CD4-positive, alpha-beta T cell treated with Interleukin-4 for 1 hour (primary cell): ENCODE measurements at places on chromosomes 12 and 14.

DNA sequence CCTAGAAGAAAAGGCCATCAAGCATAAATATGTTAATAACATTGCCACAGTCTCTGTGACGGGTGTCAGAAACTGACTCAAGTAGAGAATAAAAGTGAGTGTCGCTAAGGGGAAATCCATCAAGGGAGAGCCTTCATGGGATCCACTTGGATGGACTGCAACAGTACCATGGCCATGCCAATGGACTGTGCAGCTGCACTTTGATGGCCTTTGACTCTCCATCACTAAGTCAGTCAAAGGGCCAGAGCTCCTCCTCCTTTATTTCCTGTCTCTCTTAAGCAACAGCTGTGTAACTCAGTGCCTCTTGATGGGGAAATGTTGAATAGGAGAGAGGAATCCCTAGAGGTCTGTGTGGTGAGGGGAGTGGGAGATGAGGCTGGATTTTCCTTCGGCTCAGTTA lies 335.2 kb downstream of the BMP4 start:
- DNase-seq = no peak

- no peak for DNase-seq
These were observed 38.6 kb downstream of the SPTSSA start for GRCh38 chr14:34423445-34423844.

GRCh38 chr12:87259391-87259790 lies 769.8 kb downstream of the C12orf50 start:
- no peak for DNase-seq

DNA sequence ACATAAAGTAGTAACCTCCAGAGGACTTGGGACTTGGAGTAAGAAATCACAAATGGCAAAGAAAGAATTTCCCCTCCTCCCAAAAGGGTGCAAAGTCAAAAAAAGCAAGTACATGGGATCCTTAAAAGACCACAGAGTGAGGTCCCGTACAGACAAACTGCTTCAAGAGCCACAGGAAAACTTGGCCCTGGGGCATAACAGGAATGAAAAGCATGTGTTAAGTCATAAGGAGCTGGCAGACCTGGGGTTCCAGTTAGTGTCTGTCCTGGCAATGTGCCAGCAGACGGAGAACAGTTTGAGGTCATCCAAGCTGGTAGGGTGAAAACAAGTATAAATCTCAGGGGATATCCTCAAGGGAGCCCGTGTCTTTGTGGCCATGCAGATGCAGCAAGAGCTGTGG lies 73.2 kb downstream of the HSD17B6 start:
- DNase-seq = no peak

- DNase-seq = no peak
These were observed 2.4 kb downstream of the SLC17A8 start for GRCh38 chr12:100359248-100359647.

GRCh38 chr14:48805315-48805714 lies 780.9 kb downstream of the RPS29 start:
- no peak for DNase-seq

DNA sequence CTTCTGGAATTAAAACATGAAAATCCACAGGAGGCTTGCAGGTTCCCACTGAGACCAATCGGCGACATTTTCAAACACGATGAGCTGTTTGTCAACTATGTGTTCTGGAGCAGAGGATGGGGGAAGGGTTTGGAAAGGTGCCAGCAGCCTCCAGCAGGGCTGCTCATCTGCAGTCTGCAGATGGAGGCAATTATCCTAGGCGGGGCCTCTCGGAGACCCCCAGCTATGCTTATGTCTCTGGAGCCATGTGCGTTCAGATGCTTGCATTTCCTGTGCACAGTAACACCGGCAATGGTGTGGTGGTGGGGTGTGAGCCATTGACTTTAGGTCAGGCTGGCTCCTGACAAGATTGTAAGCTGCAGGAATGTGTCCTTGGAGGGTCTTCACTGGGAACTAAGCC lies 51.7 kb downstream of the RPH3A start:
- DNase-seq = no peak

DNA sequence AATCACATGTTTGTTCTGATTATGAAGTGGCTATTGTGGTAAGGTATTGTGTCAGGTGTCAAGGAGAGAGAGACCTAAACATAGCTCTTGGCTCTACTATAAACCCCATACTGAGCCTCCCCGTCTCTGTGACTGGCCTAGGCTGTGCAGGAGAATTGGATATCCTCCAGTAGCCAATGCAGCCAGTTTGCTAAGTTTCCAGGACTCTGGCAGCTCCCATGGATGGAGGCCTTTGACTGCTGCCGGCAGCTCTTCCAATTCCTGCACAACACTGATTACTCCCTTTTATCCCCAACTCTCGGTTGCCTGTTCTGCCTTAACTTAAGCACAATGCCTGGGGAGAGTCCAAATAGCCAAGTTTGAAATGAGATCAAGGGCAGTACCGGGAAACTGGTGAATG lies 59.3 kb downstream of the ABCC9 start:
- no peak for DNase-seq

DNA sequence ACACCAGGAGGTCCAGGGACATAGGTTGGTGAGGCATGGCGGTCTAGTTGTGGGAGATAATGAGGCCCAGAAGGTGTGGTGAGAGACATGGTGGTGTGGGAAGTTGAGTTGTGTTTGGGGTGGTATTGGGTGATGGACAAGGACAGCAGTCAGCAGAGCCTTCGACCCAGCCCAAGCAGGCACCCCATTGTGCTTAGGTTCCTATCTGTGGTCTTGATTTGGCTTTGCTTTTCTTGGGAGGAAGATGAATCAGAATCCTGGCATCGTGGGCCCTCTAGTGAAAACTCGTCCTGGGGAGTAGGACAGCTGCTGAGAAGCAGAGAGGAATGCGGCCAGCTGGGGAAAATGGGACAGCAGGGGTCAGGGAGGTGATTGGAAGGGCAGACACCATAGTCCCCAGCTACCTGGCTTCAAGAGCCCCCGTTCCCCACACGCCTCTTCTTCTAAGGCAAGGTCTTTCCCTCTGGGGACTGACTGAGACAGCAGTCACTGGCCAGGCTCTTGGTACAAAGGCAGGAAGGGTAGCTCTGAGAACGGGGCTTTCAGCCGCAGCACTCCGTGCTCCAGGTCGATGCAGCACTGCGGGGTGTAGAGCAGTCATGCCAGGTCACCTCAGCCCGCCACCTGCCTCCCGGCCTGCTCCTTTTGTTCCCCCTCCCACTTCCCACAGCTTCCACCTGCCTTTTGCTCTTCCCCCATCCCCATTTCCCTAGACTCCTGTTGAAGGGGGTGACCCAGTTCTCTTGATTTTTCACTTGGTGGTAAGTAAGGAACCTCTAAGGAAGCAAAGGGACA lies 7.9 kb downstream of the NRIP2 start:
- DNase-seq = no peak

DNA sequence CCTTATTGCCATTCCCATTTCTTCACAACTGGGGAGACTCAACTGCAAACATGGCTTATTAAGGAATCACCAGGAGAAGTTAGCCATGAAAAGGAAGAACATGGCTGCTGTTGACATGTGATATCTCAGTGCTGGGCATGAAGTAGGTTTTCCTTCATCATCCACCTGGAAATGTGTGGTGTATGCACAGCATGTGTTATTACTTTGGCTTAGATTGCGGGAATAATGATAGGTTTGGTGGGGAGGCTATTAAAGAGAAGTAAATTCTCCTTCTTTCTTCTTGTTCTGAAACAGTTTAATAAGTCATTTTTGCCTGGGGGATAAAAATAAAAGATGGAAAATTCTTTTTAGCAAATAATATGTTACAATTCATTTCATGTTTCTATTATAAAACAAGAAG lies 23.7 kb upstream of the CLEC14A start:
- no peak for DNase-seq

DNA sequence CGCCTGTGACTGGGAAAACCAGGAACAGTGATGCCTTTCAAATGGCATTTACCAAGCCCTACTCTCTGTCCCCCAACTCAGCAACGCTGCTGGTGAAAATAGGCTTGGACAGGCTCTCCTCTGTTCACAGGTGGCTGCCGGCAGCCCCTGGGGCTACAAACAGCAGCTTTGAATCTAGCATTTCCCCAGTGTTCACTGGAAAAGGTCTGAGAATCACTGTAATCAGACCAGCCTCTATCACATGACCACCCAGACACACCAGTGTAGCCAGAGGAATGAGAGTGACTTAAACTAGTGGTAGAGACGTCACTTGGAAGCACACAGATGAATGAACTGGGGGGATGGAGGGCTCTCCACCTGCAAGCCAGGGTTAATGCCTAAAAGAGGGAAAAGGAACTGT lies 151.8 kb downstream of the FOXN3 start:
- no peak for DNase-seq

DNA sequence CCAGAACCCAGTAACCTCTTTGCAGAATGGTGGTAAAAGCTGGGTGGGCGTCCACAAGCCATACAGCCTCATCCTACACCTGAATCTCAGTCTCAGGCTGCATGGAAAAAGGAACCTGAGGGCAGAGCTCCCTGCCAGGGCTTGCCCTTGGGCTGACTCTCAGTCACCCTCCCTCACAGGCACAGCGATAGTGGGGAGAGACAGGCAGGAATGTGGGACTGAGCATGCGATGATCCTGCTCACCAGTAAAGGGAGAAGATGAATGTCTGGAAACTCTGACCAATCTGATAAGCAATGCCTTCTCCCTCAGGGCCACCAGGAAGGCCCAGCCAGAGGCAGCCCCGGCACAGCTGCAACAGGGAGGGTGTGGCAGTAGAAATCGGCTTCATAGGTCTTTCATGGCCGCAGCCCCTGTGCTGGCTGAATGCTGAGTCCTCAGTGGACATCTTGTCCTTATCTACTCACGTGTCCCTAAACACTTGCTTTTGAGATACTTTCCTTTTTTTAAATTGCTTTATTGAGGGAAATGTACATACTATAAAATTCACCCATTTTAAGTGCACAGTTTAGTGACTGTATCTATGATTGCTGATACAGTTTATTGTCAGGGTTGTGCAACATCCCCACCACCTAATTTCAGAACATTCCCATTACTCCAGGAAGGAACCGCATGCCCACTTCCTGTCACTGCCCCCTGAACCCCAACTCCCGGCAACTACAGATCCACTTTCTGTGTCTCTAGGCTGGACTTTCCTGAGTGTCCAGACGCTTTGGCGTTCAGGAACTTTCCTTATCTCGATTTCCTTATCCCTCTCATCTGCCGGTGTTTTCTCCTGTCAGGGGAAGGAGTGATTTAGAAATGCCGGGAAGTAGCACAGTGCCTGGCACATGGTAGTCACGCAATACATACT lies 258.1 kb downstream of the PCNX1 start:
- no peak for DNase-seq

GRCh38 chr12:127063339-127064072 lies 1203.5 kb upstream of the TMEM132C start:
- DNase-seq = no peak

DNA sequence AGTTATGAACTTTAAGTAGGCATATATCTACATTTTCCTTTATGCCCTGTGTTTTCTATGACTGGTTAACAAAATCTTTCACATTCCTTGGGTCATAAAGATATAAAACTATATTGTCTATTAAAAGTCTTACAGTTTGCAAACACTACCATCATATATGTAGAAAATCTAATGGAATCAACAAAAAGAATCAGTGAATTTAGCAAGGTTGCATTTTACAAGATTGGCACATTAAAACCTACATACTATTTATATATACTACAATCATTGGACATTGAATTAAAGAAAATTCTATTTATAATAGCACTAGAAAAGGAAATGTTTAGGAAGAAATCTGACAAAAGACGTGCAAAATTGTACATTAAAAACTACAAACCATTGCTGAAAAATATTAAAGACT lies 173.3 kb upstream of the ABCD2 start:
- no peak for DNase-seq

DNA sequence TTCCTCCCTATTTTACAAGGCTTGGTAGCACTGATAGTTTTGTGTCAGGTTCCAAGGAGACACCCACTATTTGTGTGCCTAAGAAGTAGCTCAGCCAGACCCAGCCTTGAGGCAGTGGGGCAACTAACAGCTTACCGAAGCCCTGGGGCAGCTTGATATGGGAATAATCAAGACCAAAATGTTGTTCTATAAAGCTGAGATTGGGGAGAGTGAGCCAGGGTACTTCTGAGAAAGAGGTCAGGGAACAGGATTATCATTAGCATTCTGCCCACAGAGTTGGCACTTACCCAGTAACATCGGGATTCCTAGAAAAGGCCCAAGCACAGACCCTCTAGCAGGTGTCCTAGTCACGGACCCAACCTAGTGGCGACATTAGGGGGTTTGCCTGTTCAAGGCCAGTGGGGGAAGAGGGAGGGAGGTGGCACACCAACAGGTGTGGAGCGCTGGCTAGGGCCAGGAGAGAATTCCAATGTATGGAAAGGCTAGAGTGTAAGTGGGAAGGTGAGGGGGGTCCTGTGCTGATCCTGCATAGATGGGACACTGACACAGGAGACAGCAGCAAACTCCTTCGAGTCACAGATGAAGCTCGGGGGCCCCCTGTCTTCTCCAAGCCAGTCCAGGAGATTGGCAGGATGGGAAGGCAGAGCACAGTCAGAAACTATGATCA lies 4.9 kb downstream of the PPP1R3E start:
- DNase-seq = no peak

DNA sequence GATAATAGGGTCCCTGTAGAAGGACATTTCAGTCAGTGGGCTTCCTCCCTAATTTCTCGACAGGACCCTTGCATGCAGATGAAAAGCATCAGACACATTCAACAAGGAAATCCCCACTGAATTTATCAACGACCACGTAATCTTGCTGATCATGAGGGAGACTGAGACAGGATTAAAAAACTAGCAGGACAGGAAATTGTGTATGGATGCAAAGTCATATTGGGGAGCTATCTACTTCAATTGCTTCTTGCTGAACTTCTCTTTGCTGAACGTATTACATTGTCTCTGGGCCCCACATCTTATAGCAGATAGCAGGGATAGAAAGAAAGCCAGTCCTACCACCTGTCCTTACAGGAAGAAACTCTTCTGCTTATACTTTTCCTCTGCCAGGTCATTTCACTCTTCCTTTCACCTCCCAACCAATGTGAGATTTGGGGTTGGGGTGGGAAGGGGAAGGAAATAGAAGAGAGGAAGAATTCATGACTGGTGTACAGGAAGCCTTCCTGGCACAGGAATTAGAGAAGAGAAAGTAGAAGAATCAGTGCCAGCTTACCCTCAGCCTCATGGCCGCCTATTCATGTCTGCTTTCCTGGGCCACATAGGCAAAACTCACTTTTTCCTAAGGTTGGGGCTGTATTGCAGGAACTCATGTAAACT lies 333.3 kb downstream of the ZFP36L1 start:
- DNase-seq = no peak

GRCh38 chr12:24491968-24492367 lies 456.9 kb downstream of the BCAT1 start:
- DNase-seq = no peak

GRCh38 chr12:104493496-104493895 lies 36.7 kb downstream of the CHST11 start:
- no peak for DNase-seq

DNA sequence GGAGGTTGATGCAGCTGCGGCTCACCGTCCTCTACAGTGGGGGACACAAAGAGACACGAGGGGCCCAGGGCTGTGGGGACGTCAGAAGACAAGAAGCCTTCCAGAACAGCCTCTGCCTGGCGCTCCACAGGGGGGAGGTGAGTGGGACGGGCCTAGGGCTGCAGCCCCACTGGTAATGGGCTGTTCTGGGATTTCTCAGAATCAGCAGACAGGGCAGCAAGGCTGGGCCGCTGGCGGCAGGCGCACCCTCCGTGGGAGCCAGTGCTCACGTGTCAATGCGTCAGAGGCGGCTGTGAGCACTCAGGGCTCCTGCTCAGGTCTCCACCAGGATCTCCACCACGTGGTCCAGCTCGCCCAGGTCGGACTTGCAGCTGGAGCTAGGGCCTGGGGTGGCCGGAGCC lies 10.0 kb downstream of the CDCA4 start:
- no peak for DNase-seq

- no peak for DNase-seq
These were observed 6.2 kb upstream of the DIO3 start for GRCh38 chr14:101554991-101555668.

- DNase-seq = no peak
These were observed 13.4 kb upstream of the GPRC5A start for GRCh38 chr12:12877781-12878455.
